ENCODE measurements at places on chromosomes 7 and 10.

GRCh38 chr7:105759670-105760550 lies 116.5 kb downstream of the ATXN7L1 start:
- DNase-seq, result no peak

DNA sequence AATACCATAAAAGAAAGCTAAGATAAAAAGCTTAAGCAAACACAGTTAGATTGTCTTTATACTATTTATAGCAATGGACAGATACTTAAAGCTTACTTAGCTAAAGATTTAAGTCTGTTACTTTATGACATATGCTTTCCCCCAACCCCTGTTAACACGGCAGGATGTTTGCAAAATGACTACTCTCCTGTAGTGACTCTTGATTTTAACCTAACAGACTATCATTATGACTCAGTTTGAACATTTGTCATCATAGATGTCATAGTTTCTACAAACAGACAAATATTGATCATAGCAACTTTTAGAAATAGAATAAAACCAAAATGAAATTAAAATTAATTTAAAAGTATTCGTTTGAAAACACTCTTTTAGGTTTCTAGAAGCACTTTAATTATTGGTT lies 7.8 kb upstream of the COMMD3 start:
- DNase-seq, result no peak

GRCh38 chr10:104580774-104581675 lies 60.1 kb upstream of the SORCS3 start:
- no peak for DNase-seq

DNA sequence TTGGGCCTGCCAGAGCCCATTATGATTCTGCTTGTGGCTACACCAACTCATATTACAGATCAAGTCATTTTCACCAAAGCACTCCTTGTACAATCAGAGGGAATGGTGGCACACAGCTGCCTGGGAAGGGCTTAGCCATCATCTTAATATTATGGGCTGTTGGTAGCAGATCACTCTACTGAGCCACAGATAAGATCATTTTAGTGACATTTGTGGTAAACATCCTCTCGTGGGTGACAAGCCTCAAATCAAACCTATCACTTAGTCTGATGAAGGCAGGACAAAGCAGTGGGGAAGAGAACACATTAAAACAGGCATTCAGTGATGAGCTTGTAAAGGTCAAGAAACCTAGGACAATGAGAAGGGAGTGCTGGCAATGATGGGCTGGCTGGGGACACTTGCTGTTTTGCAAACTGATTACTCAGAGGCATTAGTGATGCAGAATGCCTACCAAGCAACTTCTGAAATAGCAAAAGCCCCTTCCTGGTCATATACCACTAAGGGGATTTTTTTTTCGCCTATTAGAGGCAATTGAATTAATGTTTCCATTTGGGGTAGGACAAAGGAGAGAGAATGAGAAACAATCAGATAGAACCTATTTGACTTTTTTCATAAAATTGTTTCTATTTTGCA lies 137.5 kb upstream of the WDR11 start:
- no peak for DNase-seq
